Diencephalon (tissue), 1 donor: ENCODE measurements at places on chromosomes 4 and X. TPM values are rescaled to one million over a fixed set of nuclear protein-coding genes. Genes with fewer than 3 reads are reported as not detected.

The CT45A5 gene
- 0.46 TPM for total RNA-seq

The THAP9 gene
- total RNA-seq, result 16.4 TPM

The DSPP gene
- total RNA-seq, result under 0.01 TPM

The TMSB15A gene
- 97.8 TPM for total RNA-seq

The TCEAL3 gene
- 21.0 TPM for total RNA-seq

The S100G gene
- total RNA-seq, result not detected

The LDB2 gene
- 99.4 TPM for total RNA-seq

The RENBP gene
- total RNA-seq, result 7.8 TPM

The TACR3 gene
- total RNA-seq, result 5.5 TPM

The APOOL gene
- total RNA-seq, result 12.5 TPM

The OPRPN gene
- not detected for total RNA-seq

The AMOT gene
- 19.1 TPM for total RNA-seq

The GJB1 gene
- total RNA-seq, result not detected

The KLB gene
- 0.46 TPM for total RNA-seq

The MAOA gene
- total RNA-seq, result 64.1 TPM

The C4orf54 gene
- under 0.01 TPM for total RNA-seq

The GCNA gene
- 2.8 TPM for total RNA-seq

The ATOH1 gene
- total RNA-seq, result not detected

The GLRA3 gene
- 26.3 TPM for total RNA-seq

The SYTL4 gene
- 2.3 TPM for total RNA-seq

The UCP1 gene
- total RNA-seq, result 0.23 TPM

The PDGFRA gene
- total RNA-seq, result 112 TPM

The ETDB gene
- not detected for total RNA-seq

The MAGEC1 gene
- not detected for total RNA-seq

The ETFDH gene
- total RNA-seq, result 27.2 TPM

The ASB9 gene
- total RNA-seq, result 1.2 TPM

The PAGE5 gene
- total RNA-seq, result not detected

The SSX4 gene
- not detected for total RNA-seq

The GSPT2 gene
- total RNA-seq, result 27.9 TPM

The TEX13D gene
- total RNA-seq, result not detected

The PALLD gene
- 39.7 TPM for total RNA-seq

The CEP135 gene
- total RNA-seq, result 19.4 TPM

The MAGEA3 gene
- not detected for total RNA-seq

The MTMR8 gene
- total RNA-seq, result 7.2 TPM

The CSN2 gene
- not detected for total RNA-seq

The ZBED1 gene
- 46.1 TPM for total RNA-seq

The WFS1 gene
- total RNA-seq, result 12.7 TPM

The RBMXL3 gene
- not detected for total RNA-seq

The MAGEB10 gene
- not detected for total RNA-seq

The IGSF1 gene
- 13.6 TPM for total RNA-seq

The NEXMIF gene
- 60.9 TPM for total RNA-seq

The N4BP2 gene
- total RNA-seq, result 78.2 TPM

The MAGEA2B gene
- total RNA-seq, result not detected

The MAOB gene
- 12.9 TPM for total RNA-seq

The PPBP gene
- total RNA-seq, result 4.6 TPM

The CSN3 gene
- total RNA-seq, result not detected

The PNMA3 gene
- total RNA-seq, result 25.1 TPM

The TMEM35A gene
- total RNA-seq, result 125 TPM

The UGT2B11 gene
- not detected for total RNA-seq
